ENCODE measurements at places on chromosomes 5 and 9. TPM values are rescaled to one million over a fixed set of nuclear protein-coding genes. Genes with fewer than 3 reads are reported as not detected.

Gene CYLC2
- total RNA-seq = not detected

Gene SOX30
- total RNA-seq = 0.09 TPM

Gene TMEM8B
- total RNA-seq = 6.1 TPM

Gene GFI1B
- total RNA-seq = not detected

Gene RUFY1
- 43.0 TPM for total RNA-seq

Gene RAB3C
- not detected for total RNA-seq

Gene TARS1
- total RNA-seq = 165 TPM

GRCh38 chr5:143418140-143418866 lies 14.8 kb upstream of the NR3C1 start:
- no peak for DNase-seq

GRCh38 chr5:25500635-25501034 lies 855.9 kb upstream of the CDH10 start:
- DNase-seq = no peak

DNA sequence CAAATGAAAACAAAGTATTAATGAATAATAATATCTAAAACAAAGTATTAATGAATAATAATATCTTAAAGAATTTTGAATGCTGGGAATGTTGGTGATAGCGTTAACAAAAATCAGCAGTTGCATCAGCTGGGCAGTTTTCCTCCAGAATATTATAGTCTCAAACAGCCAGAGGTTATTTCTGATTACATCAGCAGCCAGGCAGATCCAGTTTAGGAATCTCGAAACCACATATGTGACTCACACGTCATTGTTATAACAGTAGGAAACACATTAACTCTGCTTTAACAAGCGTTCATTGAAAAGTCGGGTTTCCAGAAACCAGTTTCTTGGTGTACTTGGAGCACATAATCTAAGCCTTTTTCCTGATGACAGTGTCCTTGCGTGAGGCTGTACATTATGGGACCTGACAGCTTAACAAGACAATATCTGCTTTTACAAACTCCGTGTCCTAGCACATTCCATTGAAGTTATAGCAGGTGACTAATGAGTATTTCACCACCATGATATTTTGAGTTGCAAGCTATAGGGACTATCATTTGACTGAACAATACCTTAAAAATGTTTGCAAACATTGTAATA lies 559.5 kb upstream of the KLF4 start:
- no peak for DNase-seq

DNA sequence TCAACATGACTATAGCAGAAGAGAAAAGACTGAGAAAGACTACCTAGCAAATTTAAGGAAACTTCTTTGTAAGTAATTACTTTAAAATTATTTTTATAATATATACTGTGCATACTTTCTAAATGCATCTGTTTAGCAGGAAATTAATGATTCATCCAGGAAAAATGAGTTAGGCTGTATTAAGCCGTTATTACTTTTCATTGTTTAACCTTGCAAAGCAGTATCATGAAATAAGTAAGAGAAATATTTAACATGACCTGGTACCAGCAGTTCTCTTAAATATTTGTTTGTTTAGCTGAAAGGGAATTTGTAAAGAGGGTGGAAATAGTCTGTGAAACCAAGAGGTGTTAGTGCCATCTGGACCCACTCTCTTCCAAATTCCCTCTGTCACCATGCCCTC lies 175.0 kb downstream of the GNAQ start:
- no peak for DNase-seq

- no peak for DNase-seq
These were observed 30.4 kb downstream of the PRDM6 start for GRCh38 chr5:123119334-123119986.

DNA sequence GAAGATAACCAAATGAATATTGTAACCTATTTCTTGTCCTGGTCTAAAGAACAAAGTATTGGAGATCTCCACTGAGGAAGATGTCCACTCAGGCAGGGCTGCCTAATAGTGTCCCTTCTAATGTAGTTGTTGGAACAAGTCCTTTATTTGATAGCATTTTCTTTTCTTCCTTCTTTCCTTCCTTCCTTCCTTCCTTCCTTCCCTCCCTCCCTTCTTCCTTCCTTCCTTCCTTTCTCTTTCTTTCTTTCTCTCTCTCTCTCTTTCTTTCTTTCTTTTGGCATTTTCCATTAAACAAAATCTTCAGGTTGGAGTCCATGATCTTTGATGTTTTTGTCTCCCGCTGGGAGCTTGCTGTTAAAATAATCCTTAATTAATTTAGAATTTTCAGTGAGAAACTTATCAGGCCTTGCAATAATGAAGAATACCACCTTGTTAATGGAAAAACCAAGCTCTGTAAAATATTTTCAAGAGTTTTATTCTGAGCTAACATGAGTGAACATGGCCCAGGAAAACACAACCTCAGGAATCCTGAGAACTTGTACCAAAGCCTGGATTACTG lies 43.5 kb upstream of the TENT2 start:
- no peak for DNase-seq

- DNase-seq = no peak
These were observed 109.6 kb downstream of the ATP10B start for GRCh38 chr5:160742446-160742845.

- DNase-seq = no peak
These were observed 79.0 kb downstream of the MACROH2A1 start for GRCh38 chr5:135319928-135320606.

GRCh38 chr5:96517295-96517694 lies 84.2 kb upstream of the PCSK1 start:
- no peak for DNase-seq

- DNase-seq = no peak
These were observed 5.9 kb upstream of the CXXC5 start for GRCh38 chr5:139642213-139642612.

DNA sequence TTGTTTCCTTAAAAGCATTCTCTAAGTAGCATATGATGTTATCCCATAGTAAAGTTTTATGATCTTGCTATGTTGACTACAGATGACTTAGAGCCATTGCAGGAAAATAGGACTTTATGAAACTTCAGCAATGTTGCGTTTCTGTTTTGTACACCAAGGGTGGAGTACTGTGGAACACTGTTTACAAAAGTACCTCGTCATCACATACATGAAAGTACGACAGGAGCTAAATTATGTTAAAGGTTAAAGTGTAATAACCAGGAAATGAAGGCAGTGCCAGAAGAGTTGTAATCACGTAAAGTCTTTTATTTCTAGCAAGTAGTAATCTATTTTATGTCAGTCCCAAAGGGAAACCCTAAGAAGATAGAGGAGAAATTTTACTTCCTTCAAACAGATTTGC lies 50.9 kb downstream of the C9orf85 start:
- DNase-seq = no peak

DNA sequence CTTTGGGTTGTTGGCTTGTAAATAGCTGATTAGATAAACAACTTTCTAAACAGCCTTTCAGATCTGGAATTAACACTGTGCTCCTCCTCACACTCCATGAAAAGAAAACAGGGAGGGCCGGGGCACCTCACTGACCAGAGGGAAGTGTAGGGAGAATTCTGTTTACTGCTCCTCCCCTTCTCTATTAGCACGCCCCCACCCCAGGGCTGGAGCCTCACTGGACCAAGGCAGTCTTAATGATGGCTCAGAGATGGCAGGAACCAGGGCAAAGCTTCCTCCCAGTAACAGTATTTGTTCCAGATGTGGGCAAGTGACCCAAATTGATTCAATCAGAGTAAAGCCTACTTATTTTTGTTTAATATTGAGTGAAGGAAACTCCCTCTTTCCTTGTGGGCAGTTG lies 256.6 kb downstream of the MSX2 start:
- no peak for DNase-seq

GRCh38 chr9:35161713-35162604 lies at the start of gene UNC13B:
Gene UNC13B, plus strand, starts transcription at chr9:35162009. Its CDS starts 275 bp downstream, at chr9:35162284.
- peak; percentile 76 for DNase-seq

GRCh38 chr9:69671879-69672595 lies at the start of gene APBA1:
Gene APBA1, minus strand, starts transcription at chr9:69672371.
- DNase-seq = peak; percentile 65

- DNase-seq = no peak
These were observed 91.7 kb upstream of the ADAMTSL1 start for GRCh38 chr9:18382243-18382642.

DNA sequence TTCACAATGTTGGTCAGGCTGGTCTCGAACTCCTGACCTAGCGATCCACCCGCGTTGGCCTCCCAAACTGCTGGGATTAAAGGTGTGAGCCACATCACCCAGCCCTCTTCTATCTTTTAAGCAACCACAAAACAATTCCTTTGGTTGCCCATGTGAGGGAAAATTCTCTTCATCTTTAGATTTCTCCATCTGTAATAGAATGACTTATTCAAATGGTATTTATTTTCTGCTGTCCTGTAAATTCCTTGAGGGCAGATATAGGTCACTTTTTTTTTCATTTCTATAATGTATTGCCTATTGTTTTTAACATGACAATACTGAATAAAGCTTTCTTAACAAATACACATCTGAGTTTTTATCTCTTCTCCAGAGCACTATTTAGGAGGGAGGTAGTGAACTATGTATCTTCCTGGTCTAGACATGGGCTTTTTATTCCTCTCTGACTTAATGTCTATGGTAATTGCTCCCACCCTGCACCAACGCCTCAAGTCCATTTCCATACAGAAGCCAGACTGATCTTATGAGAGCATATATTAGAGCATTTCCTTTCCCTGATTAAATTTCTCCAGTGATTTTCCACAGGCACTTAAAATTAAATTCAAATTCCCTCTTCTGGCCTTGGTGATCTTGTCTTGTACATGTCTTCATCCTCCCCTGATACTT lies 595.6 kb downstream of the CAAP1 start:
- DNase-seq = no peak

DNA sequence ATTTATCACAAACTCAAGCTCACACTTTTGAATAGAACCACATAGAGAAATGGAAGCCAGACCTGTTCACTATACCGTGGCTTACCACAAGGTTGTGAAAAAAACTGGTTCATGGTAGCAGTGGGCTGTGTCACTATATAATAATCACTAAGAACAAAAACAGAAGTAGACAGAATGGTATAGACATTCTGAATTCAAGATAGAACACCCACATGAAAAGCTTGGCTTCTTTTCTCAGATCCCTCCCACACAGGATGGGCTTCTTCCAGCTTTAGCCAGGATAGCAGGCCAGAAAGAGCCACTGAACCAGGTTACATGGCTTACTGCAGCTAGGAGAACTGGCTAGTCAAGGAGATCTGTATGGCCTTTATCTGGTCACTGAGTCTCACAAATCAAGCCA lies 6.1 kb upstream of the NRG2 start:
- no peak for DNase-seq

DNA sequence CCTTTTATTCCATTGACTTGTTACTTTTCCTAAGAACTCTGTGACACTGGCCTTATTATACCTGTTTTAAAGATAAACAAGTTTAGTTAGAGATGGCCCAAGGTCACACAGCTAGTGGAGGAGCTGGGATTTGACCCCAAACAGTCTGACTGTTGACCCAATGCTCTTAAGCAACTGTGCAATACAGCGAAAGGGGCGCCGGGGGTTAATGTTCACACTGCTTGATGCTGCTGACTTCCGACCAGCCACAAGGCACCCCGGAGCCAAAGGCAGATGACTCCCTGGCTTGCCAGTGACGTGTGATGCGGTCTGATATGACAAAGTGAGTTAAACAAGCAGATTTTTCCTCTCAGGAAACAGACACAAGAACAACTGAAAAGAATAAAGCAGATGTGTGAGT lies 23.9 kb downstream of the PIK3R1 start:
- peak; percentile 74 for DNase-seq
